ENCODE measurements at places on chromosomes 12 and 14.

DNA sequence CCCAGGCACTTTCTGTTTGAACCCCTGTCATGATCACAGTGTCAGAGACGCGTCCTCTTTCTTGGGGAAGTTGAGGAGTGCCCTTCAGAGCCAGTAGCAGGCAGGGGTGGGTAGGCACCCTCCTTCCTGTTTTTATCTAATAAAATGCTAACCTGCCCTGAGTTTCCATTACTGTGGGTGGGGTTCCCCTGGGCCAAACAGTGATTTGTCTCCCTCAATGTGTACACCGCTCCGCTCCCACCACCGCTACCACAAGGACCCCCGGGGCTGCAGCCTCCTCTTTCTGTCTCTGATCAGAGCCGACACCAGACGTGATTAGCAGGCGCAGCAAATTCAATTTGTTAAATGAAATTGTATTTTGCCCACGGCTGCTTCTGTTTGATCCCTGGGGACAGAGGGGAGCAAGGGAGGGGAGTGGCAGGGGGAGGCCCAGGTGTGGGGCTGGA lies 5.1 kb downstream of the SHMT2 start:
- no peak for DNase-seq

DNA sequence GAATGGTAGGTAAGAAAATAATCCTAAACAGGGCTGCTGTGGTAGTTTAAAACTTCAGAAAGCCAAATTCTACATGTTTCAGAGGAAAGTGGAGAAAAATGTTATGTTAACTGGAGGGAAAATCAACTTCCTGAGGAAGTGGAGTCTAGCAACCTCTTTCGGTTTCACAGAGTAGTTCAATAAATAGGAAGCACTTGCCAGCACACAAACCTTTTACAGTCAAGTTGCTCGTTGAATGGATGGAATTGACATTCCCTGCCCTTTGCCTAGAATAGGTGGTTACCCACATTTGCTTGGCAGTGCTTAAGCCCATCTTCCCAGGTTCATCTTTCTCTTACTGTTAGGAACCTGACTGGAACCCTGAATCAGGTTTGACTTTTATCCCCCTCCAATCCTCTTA lies 15.9 kb downstream of the ANKRD13A start:
- DNase-seq, result no peak

DNA sequence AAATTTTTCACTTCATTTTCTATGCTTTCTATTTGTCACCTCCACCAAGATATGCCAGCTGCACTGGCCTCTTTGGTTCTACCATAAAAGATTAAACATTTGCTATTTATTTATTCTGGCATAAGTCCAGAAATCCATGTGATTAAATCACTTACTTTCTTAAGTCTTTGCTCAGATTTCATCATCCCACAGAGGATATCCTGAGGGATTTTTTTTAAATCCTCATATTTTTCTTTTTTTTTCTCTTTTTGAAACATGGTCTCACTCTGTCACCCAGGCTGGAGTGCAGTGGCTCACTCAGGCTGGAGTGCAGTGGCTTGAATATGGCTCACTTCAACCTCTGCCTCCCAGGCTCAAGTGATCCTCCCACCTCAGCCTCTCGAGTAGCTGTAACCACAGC lies 645.4 kb upstream of the ATXN7L3B start:
- no peak for DNase-seq

- no peak for DNase-seq
Measured at GRCh38 chr14:78245238-78245637, 75.1 kb downstream of the NRXN3 start.

- no peak for DNase-seq
Measured at GRCh38 chr12:54980341-54980740, 4.2 kb downstream of the TESPA1 start.

DNA sequence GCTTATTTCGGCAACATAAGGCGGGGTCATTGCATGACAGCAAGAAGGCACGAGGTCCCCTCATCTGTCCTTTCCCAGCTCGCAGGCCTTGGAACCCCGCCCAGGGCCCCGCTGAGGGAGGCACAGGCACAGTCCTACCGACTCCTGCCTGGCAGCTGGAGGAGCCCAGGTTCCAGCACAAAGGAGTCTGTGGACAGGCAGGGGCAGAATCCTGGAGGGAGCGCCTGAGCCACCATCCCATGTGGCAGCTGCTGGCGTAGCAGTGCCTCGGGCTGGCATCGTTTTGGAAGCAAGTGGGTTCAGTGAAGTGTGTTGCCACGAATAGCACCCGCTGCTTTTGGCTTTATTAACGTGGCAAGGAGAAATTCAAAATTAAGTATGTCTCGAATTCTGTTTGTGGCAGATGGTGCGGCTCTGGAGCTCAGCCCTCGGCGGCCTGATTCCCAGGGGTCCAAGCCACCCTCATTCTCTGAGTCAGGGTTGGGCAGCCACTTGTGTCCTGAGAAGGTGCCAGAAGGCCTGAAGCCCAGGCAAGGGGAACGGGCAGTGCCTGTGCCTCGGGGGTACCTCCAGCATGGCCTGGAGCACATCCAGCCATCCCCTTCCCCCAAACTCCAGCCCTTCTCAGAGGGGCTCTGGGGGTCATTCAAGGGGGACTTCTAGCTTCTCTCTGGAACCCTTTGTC lies 35.9 kb downstream of the SLC8B1 start:
- no peak for DNase-seq

GRCh38 chr14:39665075-39665475 lies 232.8 kb upstream of the FBXO33 start:
- no peak for DNase-seq

DNA sequence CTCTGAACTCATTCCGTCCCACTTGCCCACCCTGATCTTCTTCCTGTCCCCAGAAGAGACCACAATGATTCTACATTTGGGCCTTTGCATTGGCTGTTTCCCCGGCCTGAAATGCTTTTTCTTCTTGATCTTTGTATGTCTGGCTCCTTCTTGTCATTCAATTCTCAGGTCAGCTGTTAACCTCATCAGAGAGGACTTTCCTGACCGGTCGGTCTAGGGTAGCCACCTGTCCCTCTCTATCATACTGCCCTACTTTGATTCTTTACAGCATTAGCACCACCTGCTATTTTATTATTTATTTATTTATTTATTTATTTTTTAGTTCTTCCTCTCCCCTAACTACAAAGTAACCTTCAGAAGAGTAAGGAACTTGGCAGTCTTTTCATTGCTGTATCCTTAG lies 84.3 kb downstream of the DYRK2 start:
- DNase-seq, result no peak

DNA sequence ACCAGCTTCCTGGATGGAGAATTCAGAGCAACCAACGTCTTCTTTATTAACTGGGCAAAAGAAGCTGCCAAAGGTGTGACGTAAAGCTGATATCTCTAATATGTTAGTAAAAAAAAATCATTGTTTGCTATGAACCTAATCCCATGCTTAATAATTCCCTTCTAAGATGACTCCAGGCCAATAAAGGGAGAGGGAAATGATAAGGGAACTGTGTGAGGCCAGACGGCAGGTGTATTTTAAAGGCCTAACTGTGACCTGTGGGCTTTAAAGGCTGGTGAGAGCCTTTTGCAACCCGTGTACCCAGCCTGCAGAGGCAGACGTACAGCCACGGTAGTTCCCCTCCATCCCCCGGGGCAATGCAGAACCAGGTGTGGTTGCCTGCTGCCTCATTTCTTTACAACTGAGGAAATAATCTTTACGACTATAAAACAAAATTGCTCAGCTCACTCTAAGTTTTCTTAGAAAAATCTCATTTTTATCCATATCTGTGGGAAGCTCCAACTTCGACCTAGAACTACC lies 370.6 kb downstream of the EGLN3 start:
- no peak for DNase-seq

GRCh38 chr14:90654831-90655276 lies 161.4 kb downstream of the TTC7B start:
- DNase-seq, result peak; percentile 21

DNA sequence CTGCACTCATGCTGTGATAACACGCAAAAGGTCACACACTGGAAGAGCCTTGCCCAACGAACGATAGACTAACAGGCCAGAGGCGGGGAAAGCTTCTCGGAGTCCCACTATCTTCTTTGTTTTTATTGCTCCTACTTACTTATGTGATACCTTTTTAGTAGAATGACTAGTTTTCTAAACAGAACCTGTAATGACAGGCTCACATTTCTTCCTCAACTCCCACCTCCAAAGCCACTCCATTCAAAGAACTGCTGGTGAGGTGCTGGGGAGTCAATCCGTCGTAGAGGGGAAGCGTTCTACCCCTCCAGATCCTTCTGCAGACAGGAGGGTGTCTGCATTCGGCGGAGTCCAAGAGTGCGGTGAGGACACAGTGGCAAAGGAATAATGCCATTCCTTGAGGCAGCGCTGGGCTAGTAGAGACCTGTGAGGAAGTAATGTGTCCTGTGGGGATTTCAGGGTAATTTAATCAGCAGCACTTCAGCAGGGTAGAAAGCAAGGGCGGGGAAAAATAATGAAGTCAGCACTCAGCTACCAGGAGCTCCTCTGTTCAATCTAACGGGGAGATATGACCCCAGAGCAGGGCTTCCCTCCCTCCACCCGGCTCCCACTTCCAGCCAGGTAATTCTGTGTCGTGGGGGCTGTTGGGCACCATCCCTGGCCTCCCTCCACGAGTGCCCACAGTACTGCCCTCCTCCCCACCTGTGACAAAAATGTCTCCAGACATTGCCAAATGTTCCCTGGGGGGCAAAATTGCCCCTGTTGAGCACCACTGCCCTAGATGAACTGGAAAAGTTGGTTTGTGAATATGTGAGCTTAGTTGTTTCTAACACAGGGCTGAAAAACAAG lies 25.2 kb downstream of the SPRING1 start:
- no peak for DNase-seq

GRCh38 chr12:19971361-19972280 lies 396.7 kb upstream of the PDE3A start:
- DNase-seq, result peak; percentile 17

DNA sequence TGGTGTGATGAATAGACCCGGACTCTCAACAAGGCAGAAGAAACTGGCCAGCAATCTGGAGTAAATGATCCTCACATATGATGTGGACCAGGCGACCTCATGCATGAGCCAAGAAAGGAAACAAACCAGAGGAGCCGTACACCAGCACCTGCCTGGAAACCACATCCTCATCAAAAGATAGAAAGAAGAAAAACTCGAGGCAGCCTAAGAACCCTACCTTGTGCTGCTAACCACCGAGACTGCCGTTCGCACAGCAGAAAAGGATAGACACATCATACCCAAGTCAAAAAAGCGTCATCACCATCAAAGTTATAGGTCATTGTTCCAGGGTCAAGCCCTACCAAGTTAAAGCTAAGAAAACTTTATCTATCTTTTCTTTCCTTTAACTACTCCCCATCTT lies 66.7 kb downstream of the RESF1 start:
- DNase-seq, result no peak

- no peak for DNase-seq
Measured at GRCh38 chr12:89156862-89157262, 195.4 kb downstream of the DUSP6 start.

DNA sequence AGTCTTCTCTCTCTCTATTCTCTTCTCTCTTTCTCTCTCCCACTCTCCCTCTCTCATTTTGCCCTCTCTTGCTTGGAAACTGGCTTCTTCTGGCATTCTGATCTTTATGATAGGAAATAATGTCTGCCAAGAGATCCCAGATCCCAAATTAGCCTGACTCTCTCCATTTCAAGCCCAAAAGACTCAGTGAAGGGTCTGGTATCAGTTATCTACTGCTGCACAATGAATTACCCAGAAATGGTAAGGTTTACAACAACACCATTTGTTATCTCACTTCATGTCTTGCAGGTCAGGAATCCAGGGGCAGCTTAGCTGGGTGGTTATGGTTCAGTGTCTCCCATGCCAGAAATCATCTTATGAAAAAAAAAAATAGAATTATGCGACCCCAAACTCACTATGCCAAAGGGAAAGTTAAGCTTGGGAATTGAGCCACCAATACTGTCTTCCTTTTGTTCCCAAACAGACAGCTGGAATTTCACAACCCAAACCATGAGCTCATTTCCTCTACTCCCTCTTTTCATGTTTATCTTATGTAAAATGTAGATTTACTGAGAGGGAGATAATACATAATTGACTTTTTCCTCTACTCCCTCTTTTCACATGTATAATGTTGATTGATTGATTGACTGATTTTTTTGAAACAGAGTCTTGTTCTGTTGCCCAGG lies 67.8 kb upstream of the FICD start:
- DNase-seq, result no peak

- DNase-seq, result no peak
Measured at GRCh38 chr12:18284386-18284785, 23.1 kb downstream of the PIK3C2G start.

GRCh38 chr14:91383439-91383838 lies 34.2 kb downstream of the CCDC88C start:
- no peak for DNase-seq

GRCh38 chr14:73369428-73369827 lies 88.9 kb downstream of the NUMB start:
- no peak for DNase-seq

DNA sequence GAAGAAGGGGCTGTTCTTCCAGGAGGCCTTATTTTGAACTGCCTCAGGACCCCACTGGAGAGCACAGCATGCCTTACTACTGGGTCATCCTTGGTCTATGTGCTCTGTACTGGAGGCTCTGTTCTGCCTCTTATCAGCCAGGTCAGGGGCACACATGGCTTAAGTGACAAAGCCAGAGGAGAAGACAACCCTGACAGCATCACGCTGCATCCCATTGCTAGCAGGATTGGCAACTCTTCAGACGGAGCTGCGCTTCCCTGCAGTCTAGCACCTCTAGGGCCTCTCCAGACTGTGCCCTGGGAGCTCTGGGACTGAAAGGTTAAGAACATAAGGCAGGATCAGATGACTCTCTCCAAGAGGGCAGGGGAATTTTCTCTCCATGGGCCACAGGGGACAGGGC lies 17.3 kb upstream of the TIGAR start:
- DNase-seq, result no peak

DNA sequence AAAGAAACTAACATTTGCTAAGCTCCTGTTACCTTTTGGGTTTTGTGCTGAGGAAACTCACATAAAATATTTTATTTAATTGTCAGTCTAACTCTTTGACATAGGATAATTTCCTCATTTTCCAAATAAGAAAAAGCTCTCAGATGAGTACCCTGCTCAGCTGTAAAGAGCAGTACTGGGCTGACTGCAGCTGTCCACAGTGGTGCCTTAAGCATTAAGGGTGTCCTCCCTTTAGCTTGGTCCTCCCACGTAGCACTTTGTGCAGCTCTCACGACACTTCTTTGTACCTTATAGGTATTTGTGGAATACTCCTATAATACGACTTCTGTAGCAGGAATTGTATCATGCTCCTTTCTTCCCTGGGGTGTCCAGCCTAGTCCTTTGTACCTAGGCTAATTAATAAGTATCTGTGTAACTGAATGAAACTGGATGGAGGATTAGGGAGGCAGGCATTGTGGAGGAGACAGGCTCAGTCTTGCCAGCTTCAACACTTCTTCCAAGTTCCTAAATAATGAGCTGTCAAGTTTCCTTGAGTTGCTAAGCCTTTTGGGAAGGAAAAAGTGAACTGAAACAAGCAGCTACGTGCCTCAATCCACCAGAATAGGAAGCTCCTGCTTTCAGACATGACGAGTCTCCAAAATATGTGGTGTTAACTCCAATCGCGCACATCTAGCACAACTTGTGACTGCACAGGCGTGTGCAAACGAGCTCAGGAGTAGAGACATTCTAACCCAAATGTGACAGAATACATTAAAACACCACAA lies 123.0 kb downstream of the SLC38A4 start:
- DNase-seq, result no peak

- DNase-seq, result no peak
Measured at GRCh38 chr14:100543471-100544455, 43.5 kb downstream of the BEGAIN start.

All from brain microvascular endothelial cell (primary cell).